Pancreas (tissue), 10 donors: ENCODE measurements at places on chromosomes 5 and 9. TPM values are rescaled to one million over a fixed set of nuclear protein-coding genes. Genes with fewer than 3 reads are reported as not detected.

GRCh38 chr5:77641397-77641943, 3.0 kb upstream of the OTP start:
- no peak for DNase-seq
- H3K27ac ChIP-seq, result no peak overlapping the region
- H3K4me3 ChIP-seq, result no peak overlapping the region
- no peaks in the 10 kb centered on the region for H3K36me3 ChIP-seq

- peaks cover 28% of the 10 kb centered on the region for H3K4me1 ChIP-seq
- H3K4me3 ChIP-seq, result no peak overlapping the region
- no peaks in the 10 kb centered on the region for H3K27me3 ChIP-seq
- no peaks in the 10 kb centered on the region for H3K36me3 ChIP-seq
- no peak for DNase-seq
- H3K27ac ChIP-seq, result no peak overlapping the region
Observed at GRCh38 chr5:150609843-150610584, 30.4 kb upstream of the SYNPO start.

Gene RNF208
- 3.4 TPM for total RNA-seq

GRCh38 chr5:158643840-158644239, 455.9 kb downstream of the EBF1 start:
- no peak overlapping the region for H3K27ac ChIP-seq
- H3K4me1 ChIP-seq, result no peaks in the 10 kb centered on the region
- no peaks in the 10 kb centered on the region for H3K27me3 ChIP-seq
- no peaks in the 10 kb centered on the region for H3K36me3 ChIP-seq
- H3K4me3 ChIP-seq, result no peak overlapping the region

Gene LECT2
- total RNA-seq, result not detected

Gene GLE1
- total RNA-seq, result 7.7 TPM

Gene SLC1A1
- 4.9 TPM for total RNA-seq

Gene BNIP1
- 5.7 TPM for total RNA-seq

DNA sequence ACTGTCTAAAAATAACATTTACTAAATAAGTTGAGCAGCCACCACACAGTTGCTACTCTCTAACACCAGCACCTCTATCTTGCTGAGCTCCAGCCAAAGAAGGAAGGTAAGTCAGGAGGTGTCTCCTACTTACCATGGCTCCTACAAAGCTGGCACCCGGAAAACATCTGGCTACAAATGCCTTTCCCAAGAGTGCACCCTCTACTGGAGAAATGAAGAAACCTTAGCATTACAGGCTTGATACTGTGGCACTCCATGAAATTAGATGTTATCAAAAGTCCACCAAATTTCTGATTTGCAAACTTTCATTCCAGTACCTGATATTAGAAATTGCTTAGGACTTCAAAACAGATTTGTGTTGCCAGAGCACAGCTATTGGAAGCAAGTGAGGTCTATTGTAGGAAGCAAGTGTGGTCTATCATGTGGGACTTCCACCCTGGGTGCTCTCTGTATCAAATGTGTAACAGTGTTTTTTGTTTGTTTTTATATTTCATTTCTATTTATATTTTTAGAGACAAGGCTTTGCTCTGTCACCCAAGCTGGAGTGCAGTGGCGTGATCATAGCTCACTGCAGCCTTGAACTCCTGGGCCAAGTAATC, 25.7 kb upstream of the RFK start:
- no peak overlapping the region for H3K27ac ChIP-seq
- no peaks in the 10 kb centered on the region for H3K36me3 ChIP-seq
- H3K4me3 ChIP-seq, result no peak overlapping the region
- DNase-seq, result peak; percentile 17
- no peaks in the 10 kb centered on the region for H3K27me3 ChIP-seq
- peaks cover 9% of the 10 kb centered on the region for H3K4me1 ChIP-seq

DNA sequence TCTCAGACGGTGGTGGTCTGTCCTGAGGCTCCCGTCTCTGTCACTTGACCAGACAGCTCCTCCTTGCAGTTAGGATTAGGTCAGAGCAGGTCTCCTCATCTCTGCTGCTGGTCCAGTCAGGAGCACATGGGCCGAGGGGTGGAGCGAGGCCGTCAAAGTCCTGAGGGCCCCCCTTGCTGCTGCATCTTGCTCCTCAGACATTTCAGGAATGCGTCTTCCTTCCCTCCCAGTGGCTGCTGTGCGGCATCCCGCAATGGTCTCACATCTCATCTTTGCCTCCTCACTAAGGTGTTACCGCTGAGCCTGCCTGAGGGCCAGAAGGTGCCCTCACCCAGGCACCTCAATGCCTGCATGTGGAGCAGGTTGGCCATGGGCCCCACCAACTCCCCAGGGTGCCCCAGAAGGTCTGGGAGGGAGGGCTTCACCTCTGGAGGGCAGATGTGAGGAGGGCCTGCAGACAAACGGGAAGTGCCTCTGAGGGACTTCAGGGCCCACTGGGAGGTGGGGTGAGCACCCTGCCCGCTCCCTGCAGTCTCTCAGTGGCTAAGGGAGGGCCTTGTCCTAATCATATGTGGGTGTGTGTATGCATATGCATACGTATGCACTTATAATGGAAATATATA, 137.7 kb upstream of the LMX1B start:
- H3K27me3 ChIP-seq, result no peaks in the 10 kb centered on the region
- H3K36me3 ChIP-seq, result no peaks in the 10 kb centered on the region
- H3K4me3 ChIP-seq, result no peak overlapping the region
- no peak overlapping the region for H3K27ac ChIP-seq
- no peak for DNase-seq
- no peaks in the 10 kb centered on the region for H3K4me1 ChIP-seq

Gene CEL
- total RNA-seq, result 14,874 TPM

DNA sequence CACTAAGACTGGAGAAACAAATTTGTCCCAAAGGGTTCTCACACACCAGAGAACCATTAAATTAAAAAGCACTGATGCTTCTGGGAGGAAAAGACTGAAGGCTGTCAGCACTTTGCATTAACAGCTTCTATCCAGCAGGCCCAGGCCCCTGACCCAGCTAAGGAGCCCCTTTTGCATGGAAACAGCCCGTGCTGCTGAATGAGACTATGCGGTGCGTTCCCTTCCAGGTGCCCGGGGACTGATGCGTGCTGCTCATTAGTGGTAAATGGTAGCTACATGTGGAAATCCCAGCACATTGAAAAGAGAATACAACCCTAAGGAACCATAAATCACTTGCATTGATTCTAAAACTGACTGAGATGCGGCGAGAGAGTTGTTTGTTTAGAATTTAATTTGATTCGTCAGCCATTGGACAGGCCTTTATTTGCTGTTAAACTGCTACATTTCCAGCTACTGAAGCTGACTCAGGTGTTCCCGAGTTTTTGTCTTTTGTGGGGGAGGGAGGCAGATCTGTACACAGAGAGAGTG, 351.0 kb upstream of the SLC24A2 start:
- no peak for DNase-seq
- no peaks in the 10 kb centered on the region for H3K27me3 ChIP-seq
- H3K4me1 ChIP-seq, result no peaks in the 10 kb centered on the region
- no peak overlapping the region for H3K27ac ChIP-seq
- no peaks in the 10 kb centered on the region for H3K36me3 ChIP-seq
